Stimulated activated CD4-positive, alpha-beta T cell treated with anti-CD3 and anti-CD28 coated beads, Interleukin-4, amount 100 ng/mL, for 24 hours (primary cell): ENCODE measurements at places on chromosomes 1 and 21.

DNA sequence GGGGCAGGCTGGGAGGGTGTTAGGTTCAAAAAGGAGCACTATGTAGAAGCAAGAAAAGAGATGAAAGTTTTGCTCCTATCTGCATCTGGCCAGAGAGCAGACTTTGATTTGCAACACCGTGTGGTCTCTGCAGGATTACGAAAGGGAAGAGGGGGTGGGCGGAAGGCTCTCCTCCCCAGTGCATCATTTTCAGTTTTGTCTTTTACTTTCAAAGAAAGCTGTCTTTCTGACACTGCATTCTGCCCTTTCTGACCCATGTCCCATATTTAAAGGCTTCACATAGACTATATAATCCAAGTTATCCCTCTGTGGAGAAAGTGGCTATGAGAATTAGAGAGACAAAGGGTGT is 126.5 kb downstream of the RHOU start:
- DNase-seq, result no peak

GRCh38 chr21:44702111-44702972 is 5.4 kb downstream of the KRTAP10-12 start:
- DNase-seq, result no peak

GRCh38 chr1:67861856-67862516 is 28.7 kb upstream of the GNG12 start:
- no peak for DNase-seq

GRCh38 chr1:157177733-157178394 is 39.7 kb upstream of the ETV3 start:
- no peak for DNase-seq
